ENCODE measurements at places on chromosomes 2 and 18.

- no peak for DNase-seq
Observed at GRCh38 chr18:43396266-43396665, 119.0 kb upstream of the SYT4 start.

- peak; percentile 50 for DNase-seq
Observed at GRCh38 chr2:153939124-153939796, 67.5 kb downstream of the GALNT13 start.

GRCh38 chr2:222442665-222443064 is 18.3 kb downstream of the SGPP2 start:
- no peak for DNase-seq

GRCh38 chr2:85736456-85737355 is 17.1 kb upstream of the ATOH8 start:
- no peak for DNase-seq

DNA sequence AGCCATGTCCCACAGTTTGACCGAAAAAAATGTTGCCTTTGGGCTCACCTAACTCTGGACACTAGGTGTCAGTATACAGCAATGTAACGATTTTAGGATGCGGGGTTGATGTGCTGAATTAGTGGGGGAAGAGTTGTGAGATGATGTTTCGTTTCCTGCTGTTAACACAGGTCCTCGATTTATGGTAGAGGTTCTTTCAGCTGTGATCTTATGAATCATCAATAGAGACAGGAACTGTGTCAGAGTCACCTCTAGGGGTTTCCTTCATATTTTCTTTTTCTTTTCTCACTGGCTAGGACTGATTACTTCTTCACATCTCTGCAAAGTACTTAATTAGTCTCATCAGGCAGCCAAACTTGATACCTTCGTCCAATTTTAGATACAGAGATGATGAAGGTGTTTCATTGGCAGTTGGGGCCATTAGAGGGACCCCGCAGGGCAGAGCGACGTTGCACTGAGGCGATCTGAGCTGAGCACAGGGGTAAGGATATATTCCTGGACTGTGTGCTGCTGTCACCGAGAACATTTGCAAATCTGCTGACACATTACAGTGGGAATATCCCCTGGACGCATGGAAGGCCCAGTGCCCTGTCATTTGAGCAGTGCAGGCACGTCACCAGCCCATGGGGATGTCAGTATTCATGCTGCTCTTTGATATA is 10.2 kb upstream of the MMADHC start:
- peak; percentile 87 for DNase-seq

DNA sequence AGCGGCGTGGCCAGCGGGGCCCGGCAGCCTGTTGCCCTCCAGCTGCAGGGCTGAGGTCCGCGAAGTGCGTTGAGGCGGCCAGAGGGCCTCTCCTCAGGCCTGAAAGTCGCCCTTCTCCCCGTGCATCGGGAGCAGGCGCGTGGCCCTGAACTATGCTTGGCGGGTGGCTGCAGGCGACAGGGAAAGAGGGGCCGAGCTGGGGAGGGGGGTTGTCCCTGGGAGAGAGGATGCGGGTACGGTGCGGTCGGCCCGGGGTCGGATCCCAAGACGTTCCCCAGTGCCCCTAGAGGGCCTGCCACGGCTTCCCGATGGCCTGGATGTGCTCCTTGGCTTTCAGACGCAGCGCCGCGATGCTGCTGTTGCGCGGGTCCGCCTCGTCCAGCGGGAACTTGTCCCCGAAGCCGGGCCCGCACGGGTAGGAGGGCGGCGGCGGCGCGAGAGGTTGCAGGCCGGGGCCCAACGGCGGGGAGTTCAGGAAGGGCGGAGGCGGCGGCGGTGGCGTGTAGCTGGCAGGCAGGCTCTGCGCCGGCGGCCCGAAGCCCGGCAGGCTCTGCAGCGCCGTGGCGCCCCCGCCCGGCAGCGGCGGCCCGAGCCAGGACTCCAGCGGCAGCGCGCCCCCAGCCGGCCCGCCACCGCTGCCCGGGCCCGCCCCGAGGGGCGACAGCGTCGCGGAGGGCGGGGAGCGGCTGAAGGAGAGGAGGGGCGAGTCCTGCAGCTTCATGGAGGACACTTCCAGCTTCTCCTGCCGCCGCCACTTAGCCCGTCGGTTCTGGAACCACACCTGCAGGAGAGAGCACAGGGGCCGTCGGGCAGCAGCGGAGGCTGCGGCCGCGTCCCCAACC is 4.3 kb downstream of the RAX start:
- no peak for DNase-seq

GRCh38 chr2:72924353-72925240 is 7.3 kb downstream of the EMX1 start:
- no peak for DNase-seq

- DNase-seq, result no peak
Observed at GRCh38 chr2:217792626-217793527, 209.9 kb downstream of the TNS1 start.

DNA sequence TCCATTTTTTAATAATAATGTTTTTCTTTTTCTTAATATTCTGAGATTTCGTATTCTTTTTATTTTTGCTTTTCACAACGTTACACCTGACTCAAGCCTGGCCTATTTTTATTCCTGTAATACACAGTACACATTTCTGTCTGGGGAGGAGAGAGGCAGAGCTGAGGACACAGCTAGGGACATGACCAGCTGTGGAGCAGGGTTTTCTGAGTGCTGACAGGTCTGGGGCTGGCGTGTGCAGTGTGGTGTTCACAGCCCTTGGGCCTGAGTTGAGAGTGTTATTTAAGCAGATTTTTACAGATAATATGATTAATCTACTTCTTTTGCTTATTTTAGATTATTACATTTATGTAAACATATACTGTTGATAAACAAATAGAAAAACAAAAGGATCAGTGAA is 55.9 kb downstream of the ZAP70 start:
- DNase-seq, result no peak

DNA sequence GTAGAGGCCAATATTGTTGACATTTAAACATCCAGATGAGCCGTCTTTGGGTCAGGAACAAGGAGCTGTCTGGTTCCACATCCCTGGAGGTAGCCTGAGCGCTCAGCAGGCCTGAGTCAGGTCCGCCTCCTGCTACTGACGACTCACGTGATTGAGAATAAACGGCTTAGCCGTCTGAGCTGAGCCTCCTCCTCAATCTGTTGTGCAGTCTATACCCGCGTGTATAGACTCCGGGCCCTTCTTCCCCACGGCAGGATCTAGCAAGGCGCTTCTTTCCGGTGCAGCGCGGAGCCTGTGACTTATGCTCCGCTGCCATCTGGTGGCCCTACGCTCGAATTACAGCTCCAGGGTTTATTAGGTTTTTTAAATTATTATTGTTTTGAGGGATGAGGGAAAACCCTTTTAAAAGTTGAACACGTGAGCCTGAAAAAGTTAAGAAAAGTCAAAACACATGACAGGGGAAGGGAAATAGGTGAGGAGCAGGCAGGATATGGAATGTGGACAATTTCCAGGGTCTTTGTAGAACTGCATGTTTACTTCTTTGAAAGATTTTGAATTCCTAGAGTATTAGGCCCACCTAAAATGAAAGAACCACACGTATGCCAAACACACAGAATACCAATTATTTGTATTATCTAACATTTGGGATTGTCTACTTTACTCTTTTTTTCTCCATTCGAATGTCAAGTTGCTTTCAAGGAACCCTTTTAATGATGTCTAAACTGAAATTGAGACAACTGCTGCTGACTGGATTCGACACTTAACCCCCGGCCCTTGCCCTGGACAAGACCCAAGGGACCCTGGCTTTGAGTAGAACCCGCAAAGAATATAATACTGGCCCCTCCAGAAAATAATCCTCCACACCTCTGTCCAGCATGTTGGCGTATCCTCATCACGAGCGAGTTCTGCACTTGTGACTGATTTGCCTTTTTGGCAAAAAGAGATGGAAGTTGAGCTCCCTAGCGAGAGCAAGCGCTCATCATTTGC is 112.4 kb upstream of the ZNF236 start:
- peak; percentile 67 for DNase-seq

DNA sequence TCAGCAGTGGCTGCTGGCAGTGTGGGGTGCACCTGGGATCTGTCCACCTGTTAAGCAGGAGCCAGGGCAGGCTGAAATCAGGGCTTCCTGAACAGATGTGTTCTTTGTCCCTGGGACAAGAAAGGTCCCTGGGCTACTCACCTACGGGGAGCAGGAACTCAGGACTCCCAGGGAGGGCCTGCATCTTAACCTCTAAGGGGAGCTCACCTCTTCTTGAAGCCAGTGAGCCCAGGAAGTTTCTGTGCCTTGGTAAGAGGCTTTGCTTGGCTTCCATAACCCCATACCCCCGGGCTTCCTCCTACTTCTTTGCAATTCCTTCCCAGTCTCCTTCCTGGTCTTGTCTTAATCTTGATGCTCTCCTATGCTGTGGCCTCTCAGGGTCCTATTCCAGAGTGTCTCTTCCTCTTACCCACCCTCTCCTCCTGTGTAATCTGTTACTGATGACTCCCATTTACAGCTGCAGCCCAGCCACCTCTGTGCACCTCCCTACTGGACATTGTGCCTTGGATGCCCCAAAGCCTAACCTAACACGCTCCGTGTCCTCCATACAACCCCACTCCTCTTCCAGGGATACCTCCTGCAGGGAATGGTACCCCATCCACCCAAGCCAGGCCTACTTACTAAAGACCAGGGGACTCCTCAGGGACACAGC is 55.7 kb upstream of the MAPRE3 start:
- no peak for DNase-seq

- no peak for DNase-seq
Observed at GRCh38 chr18:73840319-73840945, 307.2 kb downstream of the FBXO15 start.

DNA sequence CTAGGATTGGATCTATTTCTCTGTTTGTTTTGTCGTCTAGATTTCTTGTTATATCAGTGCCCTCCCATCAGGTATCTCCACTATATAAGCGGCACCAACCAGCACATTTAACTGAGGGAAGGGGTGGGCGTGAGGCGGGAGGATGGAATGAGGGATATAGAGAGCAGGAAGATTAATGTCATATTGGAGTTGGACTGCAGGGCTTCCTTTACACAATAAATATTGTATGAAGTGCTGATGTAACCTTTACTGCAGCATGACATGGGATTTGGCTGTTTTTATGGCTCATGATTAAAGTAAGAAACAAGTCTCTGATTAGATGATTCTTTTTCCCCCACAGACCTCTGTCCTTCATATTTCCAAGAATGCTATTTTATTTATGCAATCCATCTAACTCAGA is 54.8 kb downstream of the TMEM200C start:
- DNase-seq, result no peak

GRCh38 chr2:200782251-200782650 is 29.5 kb upstream of the BZW1 start:
- DNase-seq, result no peak

- no peak for DNase-seq
Observed at GRCh38 chr18:23536204-23536603, 32.9 kb downstream of the RMC1 start.

DNA sequence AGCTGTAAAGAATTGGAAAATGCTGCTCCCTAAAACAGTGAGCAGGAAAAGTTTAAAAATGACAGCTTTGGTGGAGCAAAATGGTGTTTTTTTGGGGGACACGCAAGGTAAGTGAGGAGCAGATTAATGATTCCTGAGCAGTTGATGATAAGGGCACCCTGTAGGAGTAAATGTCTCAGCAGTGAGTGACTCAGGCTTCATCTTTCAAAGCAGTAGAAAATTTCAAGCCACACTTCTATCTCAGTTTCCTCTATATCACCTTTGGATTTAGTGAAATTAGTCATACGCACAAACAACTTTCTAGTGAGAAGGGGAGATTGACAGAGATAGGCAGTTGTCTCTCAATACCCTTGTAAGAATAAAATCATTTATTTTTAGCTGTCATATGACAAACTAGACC is 709.0 kb upstream of the FAM98A start:
- DNase-seq, result no peak

- DNase-seq, result peak; percentile 22
Observed at GRCh38 chr2:202113571-202114142, 40.6 kb downstream of the KIAA2012 start.

GRCh38 chr2:3929374-3929773 is 226.0 kb downstream of the DCDC2C start:
- DNase-seq, result no peak

All from H4 (cell line).